ENCODE measurements at places on chromosomes 7 and 10. TPM values are rescaled to one million over a fixed set of nuclear protein-coding genes. Genes with fewer than 3 reads are reported as not detected.

DNA sequence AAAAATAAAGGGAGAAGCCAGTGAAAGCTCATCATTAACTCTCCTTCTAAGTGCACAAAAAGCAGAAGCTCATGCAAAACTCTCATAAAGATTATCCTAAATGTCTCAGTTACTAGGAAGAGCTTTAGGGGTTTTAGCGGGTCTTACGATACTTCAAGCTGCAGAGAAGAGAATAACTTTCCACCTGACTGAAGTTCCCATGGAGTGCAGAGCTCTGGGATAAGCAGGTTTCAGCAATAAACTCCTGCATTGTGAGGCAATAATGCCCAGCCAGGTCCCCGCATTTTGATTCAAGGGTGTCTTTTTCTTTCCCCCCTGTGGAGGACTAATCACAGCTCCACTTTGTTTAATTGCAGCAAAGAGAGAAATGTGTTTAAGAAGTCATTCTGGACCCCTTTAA is 241.9 kb upstream of the SP8 start:
- DNase-seq = no peak
- H3K4me3 ChIP-seq = no peak overlapping the region
- no peaks in the 10 kb centered on the region for H3K4me1 ChIP-seq
- H3K36me3 ChIP-seq = no peaks in the 10 kb centered on the region
- H3K27ac ChIP-seq = no peak overlapping the region

DNA sequence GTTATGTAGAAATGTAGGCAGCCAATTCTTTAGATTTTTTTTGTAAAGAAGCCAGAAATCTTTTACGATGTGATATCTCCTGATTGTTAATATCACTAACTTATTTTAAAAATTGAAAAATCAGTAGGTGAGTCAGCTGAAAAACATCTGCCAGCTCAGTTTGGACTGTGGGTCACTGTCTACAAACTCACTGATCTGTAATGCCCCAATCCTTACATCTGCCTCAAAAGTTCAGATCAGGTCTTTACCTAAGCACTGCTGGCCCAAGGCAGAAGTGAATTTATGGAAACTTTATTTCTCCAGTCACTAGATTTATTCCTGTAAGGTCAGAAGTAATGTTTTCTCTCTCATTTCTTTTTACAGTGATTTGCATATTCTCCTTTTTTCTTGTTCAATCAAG is 31.0 kb upstream of the FAM13C start:
- no peak for DNase-seq
- no peaks in the 10 kb centered on the region for H3K4me1 ChIP-seq
- no peaks in the 10 kb centered on the region for H3K27me3 ChIP-seq

DNA sequence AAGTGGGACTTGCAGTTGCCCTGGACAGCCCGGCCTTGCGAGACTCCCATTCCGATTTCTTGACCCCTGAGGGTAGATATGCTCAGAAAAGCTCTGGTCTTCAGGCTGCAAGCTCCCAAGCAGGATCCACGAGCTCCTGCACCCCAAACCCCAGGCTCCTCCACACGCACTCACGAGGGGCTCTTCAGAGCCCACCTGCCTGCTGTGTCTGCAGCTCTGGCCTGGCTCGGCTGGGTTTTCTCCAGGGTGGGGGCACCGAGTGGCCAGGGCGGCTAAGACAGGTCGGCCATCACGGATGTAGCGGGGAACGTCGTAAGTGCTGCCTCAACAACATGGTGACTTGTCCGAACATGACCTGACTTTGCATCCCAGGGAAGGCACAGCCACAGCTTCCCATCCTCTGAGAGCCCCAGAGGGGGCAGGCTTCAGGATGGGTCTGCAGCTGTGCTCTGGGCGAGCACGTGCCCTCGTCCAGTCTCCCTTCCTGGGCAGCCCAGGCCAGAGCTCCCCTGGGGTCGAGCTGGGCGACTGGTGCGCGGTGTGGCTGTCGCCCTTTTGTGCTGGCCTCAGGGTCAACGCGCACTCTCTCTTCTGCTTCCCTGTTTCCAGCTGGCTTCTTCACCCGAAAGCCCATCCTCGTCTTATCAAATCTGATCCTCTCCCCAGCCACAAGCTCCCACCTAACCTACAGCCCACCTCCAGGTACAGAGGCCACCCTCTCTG is 415.3 kb downstream of the DNAJB6 start:
- H3K36me3 ChIP-seq = no peaks in the 10 kb centered on the region
- peak; percentile 61 for DNase-seq
- H3K27ac ChIP-seq = no peak overlapping the region
- H3K4me3 ChIP-seq = no peak overlapping the region
- H3K4me1 ChIP-seq = no peaks in the 10 kb centered on the region
- H3K27me3 ChIP-seq = no peaks in the 10 kb centered on the region

GRCh38 chr10:89085153-89085552 is 94.6 kb downstream of the FAS start:
- no peaks in the 10 kb centered on the region for H3K4me1 ChIP-seq
- no peak for DNase-seq
- H3K4me3 ChIP-seq = no peak overlapping the region
- H3K27me3 ChIP-seq = no peaks in the 10 kb centered on the region
- no peaks in the 10 kb centered on the region for H3K36me3 ChIP-seq
- H3K27ac ChIP-seq = no peak overlapping the region

COL13A1 gene
- 9.3 TPM for total RNA-seq

- H3K4me1 ChIP-seq = peaks cover 28% of the 10 kb centered on the region
- peaks cover 2% of the 10 kb centered on the region for H3K36me3 ChIP-seq
- no peaks in the 10 kb centered on the region for H3K27me3 ChIP-seq
- no peak for DNase-seq
Observed at GRCh38 chr7:134850066-134850465, 70.6 kb downstream of the CALD1 start.

SLC26A3 gene
- not detected for total RNA-seq

- DNase-seq = no peak
- H3K4me3 ChIP-seq = no peak overlapping the region
- no peaks in the 10 kb centered on the region for H3K27me3 ChIP-seq
- H3K27ac ChIP-seq = no peak overlapping the region
- no peaks in the 10 kb centered on the region for H3K36me3 ChIP-seq
- no peaks in the 10 kb centered on the region for H3K4me1 ChIP-seq
Observed at GRCh38 chr7:108839076-108839475, 269.4 kb downstream of the DNAJB9 start.

DNA sequence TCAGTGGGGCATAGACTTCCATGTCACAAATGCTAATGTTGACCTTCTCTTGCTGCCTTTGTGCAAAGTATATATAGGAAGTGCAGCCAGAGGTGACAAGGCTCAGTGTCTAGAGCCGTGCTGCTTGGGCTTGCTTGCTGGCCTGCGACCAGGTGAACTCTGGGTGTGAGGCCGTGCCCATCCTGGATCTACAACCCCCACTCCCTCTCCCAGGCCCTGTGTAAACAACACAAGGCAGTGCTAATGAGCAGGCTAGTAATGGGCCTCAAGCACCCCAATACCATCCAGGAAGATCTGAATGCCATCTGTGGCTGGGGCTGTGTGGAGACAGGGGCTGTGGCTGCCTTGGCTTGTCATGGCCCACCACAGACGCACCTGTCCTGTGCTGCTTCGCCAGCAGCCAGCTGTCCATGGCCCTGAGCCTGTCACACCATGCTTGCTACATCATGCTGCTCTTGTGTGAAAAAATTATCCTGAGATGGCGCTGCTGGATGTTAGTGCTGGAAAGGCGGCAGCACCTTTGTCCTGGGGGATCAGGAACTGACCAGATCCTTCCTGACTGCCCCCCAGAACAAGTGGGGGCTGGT is 107.6 kb upstream of the ZNF92 start:
- DNase-seq = no peak
- H3K4me3 ChIP-seq = no peak overlapping the region
- H3K4me1 ChIP-seq = no peaks in the 10 kb centered on the region
- no peaks in the 10 kb centered on the region for H3K36me3 ChIP-seq
- H3K27ac ChIP-seq = no peak overlapping the region

TUBAL3 gene
- total RNA-seq = not detected

NXPH1 gene
- not detected for total RNA-seq

GRCh38 chr7:73770002-73770859 is at the start of gene CLDN3:
Gene CLDN3, minus strand, starts transcription at chr7:73770270. Its CDS starts 221 bp downstream, at chr7:73770049.
- no peaks in the 10 kb centered on the region for H3K27me3 ChIP-seq
- H3K4me3 ChIP-seq = peak within 1 kb of the TSS; percentile 14
- H3K4me1 ChIP-seq = no peaks in the 10 kb centered on the region
- no peaks in the 10 kb centered on the region for H3K36me3 ChIP-seq
- DNase-seq = peak; percentile 64
- H3K27ac ChIP-seq = no peak within 1 kb of the TSS

GRCh38 chr7:47526466-47526865 is 55.4 kb downstream of the TNS3 start:
- H3K27ac ChIP-seq = no peak overlapping the region
- no peaks in the 10 kb centered on the region for H3K36me3 ChIP-seq
- DNase-seq = no peak
- no peaks in the 10 kb centered on the region for H3K27me3 ChIP-seq

DNA sequence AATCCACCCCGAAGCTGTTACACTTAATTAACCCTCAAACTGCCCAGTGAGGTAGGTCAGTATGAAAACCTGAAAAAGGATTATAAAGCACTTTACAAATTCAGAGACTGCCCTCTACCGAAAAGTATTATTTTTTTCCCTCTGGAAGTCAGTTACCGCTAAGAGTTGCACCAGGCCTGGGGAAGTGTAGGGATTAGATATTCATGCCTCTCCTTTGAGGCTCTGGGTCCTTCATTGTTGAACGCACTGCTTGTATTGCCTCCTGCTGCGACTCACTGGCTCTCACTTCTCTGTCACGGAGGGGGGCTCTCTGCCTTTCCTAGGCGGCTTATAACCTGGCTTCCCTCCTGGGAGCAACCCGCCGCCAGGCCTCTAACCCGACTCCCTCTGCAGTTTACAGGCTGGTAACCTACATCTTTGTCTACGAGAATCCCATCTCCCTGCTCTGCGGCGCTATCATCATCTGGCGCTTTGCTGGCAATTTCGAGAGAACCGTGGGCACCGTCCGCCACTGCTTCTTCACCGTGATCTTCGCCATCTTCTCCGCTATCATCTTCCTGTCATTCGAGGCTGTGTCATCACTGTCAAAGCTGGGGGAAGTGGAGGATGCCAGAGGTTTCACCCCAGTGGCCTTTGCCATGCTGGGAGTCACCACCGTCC is 2.7 kb downstream of the RHBDD2 start:
- H3K27ac ChIP-seq = no peak overlapping the region
- DNase-seq = no peak
- no peaks in the 10 kb centered on the region for H3K4me1 ChIP-seq
- peaks cover 7% of the 10 kb centered on the region for H3K36me3 ChIP-seq
- H3K27me3 ChIP-seq = no peaks in the 10 kb centered on the region
- no peak overlapping the region for H3K4me3 ChIP-seq

PAPOLB gene
- 0.26 TPM for total RNA-seq

DNA sequence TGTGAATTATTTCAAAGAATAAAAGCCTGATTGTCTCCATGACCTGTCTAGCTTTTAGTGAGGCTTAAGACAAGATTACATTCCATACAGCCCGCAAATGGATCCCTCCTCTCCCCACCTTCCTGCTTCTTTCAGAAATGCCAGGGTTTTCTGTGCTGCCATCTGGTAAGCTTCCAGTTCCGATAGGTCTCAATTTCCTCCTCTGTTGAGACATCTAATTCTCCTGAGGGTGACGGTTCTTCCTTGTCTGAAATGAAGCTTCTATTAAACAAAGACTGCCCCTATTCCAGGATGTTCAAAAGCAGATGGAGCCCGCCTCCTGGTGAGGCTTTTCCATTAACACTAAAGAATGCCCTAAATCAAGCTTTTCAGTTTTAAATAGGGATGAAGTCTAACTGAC is 295.6 kb downstream of the PTPRN2 start:
- no peaks in the 10 kb centered on the region for H3K4me1 ChIP-seq
- H3K27ac ChIP-seq = no peak overlapping the region
- H3K36me3 ChIP-seq = no peaks in the 10 kb centered on the region

- no peaks in the 10 kb centered on the region for H3K36me3 ChIP-seq
- no peak for DNase-seq
- H3K27me3 ChIP-seq = no peaks in the 10 kb centered on the region
- H3K4me3 ChIP-seq = no peak overlapping the region
- H3K4me1 ChIP-seq = no peaks in the 10 kb centered on the region
Observed at GRCh38 chr10:132549371-132549770, 11.8 kb downstream of the INPP5A start.

GRCh38 chr10:35921866-35922350 is 279.8 kb upstream of the FZD8 start:
- H3K36me3 ChIP-seq = no peaks in the 10 kb centered on the region
- H3K4me3 ChIP-seq = no peak overlapping the region
- H3K4me1 ChIP-seq = no peaks in the 10 kb centered on the region
- H3K27me3 ChIP-seq = no peaks in the 10 kb centered on the region
- no peak overlapping the region for H3K27ac ChIP-seq

HGF gene
- total RNA-seq = 20.7 TPM

- H3K4me1 ChIP-seq = no peaks in the 10 kb centered on the region
- H3K27me3 ChIP-seq = no peaks in the 10 kb centered on the region
- DNase-seq = no peak
- H3K27ac ChIP-seq = no peak overlapping the region
- H3K36me3 ChIP-seq = no peaks in the 10 kb centered on the region
- no peak overlapping the region for H3K4me3 ChIP-seq
Observed at GRCh38 chr7:156781972-156782371, 111.0 kb downstream of the LMBR1 start.

GRCh38 chr7:132869166-132869861 is 212.6 kb downstream of the CHCHD3 start:
- H3K4me3 ChIP-seq = no peak overlapping the region
- H3K27me3 ChIP-seq = no peaks in the 10 kb centered on the region
- peaks cover 2% of the 10 kb centered on the region for H3K4me1 ChIP-seq
- DNase-seq = no peak

DNA sequence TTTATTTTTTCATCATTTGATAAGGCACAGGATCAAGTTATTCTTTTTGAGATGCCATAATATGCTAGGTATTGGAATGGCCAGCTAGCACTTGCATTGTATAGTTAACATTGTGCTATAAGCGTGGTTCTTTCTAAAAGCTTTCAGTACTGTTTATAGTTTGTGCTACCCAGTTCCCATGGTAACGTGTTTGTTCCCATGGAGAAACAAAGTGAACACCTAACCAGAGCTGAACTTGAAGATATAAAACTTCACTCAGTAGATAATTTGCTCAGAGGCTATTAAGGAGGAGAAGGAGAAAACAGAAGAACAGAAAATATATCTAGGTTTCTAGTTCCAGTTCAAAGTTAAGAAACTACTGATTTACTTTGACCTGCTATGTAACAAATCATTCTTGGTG is 23.6 kb upstream of the ITGB8 start:
- H3K27ac ChIP-seq = no peak overlapping the region
- H3K27me3 ChIP-seq = no peaks in the 10 kb centered on the region
- no peak overlapping the region for H3K4me3 ChIP-seq
- H3K36me3 ChIP-seq = no peaks in the 10 kb centered on the region

Data from aorta (tissue), 5 donors.